ENCODE measurements at places on chromosomes 2 and 18.

- no peak for DNase-seq
Measured at GRCh38 chr2:165804719-165805118, 10.7 kb upstream of the GALNT3 start.

DNA sequence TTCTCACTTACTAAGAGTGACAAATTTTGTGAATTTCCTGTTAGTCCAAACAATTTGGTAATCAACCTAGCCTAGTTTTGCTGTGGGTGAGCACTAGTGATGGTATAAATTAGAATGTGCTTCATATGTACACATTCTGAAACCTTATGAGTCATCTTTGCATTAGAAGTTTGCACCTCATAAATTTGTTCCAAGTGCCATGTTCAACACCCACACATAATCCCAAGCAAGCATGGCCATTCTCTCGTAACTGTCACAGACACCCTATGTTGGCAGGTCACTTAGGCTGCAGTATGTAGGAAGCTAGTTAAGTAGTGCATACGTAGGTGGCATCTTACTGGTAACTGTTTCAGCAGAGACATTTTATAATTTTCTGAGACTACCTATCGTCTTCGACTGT, 46.9 kb downstream of the NAB1 start:
- no peak for DNase-seq

DNA sequence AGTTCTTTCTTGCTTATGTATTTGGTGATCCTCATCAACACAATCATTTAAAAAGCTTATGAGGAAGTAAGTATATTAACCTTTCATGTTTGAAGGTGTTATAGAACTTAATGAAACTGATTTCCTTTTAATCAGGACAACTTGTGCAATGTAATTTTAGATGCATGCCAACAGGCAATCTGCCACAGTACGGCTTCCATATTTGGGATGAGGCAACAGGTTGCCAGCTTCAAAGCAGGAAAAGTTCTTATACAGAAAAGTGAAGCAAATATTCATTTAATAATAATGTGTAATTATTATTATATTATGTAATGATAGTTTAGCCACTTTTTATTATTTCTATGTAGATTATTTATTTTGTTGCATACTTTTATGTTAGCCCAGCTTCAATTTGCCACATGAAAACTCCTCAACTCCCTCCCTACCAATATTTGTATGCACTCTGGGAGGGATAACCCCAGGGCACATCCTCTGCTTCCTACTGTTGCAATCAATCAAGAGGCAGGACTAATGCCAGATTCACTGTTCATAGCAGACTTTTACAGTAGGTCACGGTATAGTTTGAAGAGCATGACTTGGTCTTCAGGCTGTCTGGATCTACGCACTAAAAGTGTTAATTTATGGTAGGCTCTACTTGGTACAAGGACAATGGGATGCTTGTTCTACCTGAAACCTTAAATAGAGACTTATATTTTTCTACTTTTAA, 277.2 kb downstream of the AGPS start:
- no peak for DNase-seq

GRCh38 chr2:98903064-98903355, 33.0 kb downstream of the CRACDL start:
- no peak for DNase-seq

DNA sequence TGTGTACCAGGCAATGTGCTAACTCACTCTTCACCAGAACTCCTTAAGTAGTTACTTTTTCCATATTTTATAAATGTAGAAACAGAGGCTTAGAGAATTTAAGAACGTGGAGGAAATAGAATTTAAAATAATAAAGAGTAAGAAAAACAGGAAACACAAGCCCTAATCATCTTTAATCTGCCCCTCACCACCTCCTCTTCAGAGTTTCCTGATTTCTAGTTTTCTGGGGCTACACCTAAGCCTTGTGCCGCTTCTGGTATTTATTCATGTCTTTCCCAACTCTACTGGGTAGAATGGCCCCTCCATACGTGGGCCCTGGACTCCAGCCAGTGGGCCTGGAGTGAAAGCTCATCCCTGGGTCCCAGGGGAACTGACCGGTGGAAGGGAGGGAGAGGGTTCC, 85.4 kb downstream of the RTN4 start:
- DNase-seq: no peak

DNA sequence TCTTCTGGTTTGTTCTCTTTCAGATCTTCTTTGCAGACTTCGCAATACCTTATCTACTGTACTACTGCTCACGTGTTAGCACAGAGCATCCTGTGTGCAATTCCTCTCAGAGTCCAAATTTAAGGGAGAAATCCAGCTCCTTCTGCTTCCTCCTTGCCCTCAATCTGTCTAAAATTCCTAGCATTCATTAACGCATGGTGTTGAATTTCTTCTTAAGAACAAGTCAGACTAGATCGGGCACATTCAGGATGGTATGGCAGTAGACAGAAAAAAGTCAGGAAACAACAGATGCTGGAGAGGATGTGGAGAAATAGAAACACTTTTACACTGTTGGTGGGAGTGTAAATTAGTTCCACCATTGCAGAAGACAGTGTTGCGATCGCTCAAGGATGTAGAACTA, 206.1 kb upstream of the CDH7 start:
- DNase-seq: no peak

DNA sequence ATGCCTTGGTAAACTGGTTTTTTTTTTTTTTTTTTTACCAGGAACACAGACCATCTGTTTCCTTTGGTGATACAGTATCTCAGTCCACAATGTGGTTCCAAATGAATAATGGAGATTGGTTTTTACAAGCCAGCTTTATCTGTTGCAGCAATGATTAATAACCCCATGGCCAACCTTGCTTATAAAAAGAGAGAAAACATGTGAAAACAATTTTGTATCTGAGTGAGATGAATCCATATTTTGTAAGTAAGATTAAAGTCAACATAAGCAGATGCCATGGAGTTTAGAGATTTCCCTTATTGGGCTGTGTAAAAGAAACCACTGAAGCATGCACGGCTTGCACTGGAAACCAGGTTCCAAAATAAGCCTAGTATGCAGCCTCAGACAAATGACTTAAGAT, 108.6 kb upstream of the CNTNAP5 start:
- DNase-seq: no peak

DNA sequence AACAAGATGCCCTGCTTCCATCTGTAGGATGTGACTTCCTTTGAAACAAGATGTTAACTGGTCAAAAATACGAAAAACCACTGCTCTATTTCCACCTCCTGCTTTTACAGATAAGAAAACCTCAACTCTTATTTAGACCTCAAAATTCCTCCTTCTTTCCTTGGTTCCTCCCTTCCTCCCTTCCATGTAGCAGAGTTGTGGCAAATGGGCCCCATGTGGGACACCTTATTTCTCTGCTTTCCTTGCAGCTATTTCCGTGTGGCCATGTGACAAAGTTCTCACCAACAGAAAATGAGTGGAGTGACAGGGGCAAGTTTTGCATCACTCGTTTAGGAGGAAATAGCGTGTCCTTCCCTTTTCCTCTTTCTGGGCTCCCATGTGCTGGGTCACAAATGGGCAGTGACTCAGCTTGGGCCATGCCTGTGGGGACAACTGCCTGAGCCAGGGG, 69.4 kb upstream of the SMAD2 start:
- DNase-seq: no peak

DNA sequence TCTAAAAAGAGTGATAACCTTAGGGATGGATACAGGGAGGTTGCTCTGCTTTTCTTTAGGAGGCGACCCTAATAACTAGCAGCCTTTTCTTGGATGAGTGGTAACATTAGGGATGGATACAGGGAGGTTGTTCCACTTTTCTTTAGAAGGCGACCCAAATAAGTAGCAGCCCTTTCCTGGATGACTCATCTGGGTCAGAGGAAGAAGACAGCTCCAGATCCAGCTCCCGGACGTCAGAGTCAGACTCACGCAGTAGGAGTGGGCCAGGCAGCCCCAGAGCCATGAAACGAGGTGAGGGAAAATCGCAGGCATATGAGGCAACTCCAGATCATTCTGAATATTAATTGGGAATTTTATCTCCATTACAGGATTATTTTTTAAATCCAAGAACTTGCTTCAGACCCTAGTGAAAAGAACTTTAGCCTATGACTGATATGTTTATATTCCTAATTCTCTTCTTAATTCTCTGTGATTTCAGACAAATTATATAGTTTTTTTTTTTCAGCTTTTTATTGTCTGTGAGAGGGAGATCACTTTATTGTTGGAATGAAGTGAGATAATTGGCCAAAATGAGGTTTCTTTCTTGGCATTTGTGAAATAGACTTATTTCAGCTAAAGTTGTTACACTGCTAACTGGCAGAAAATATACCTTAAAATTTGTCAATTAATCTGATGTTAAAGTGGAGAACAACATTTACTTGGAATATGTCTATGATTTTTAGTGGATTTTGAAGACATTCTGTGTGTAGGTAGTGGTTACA, 31.2 kb upstream of the C1GALT1C1L start:
- no peak for DNase-seq

- DNase-seq: peak; percentile 28
Measured at GRCh38 chr2:64018701-64019082, 536 bp downstream of the VPS54 start.

GRCh38 chr2:230358305-230358704, 31.3 kb downstream of the SP140L start:
- no peak for DNase-seq

DNA sequence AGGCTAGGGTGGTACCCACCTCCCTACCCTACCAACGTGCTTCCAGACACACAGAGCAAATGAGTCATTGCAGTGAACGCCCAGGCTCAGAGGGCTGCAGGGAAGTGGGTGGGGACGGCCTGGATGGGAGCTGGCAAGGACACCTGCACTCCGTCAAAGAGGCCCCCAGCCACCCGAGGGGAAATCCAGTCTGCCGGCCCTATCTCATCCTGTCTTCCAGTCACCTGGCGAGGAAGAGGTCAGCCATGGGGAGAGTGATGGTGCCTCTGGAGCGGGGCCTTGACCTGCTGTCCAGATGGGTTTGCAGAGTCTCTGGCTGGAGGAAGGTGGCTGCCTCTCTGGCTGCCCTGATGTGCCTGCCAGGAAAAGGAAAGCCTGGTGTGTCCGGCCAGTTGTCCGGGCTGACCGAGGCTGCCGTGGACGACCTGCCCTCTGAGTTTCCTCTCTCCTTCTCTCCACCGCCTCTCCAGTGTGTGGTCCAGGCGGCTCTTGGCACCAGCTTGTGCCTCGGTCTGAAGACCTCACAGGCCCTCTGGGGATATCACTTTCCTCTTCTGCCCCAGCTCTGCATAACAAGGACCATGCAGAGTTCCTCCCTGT, 209.7 kb upstream of the COPS8 start:
- no peak for DNase-seq

- no peak for DNase-seq
Measured at GRCh38 chr2:138104071-138104470, 139.8 kb downstream of the HNMT start.

DNA sequence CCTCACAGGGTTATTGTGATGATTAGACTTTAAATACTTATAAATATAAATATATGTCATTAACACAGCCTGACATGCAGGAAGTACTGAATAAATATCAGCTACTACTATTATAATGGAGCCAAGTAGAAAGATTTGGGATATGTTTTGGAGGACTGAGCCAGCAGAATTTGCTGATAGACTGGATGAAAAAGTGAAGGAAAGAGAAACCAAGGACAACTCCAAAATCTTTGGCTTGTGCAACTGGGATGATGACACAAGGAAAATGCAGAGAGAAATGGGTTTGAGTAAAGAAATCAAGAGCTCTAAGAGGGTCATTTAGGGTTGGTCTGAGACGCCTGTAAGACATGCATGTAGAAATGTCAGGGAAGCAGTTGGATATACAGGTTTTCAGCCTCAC, 15.6 kb downstream of the ADD2 start:
- DNase-seq: no peak

DNA sequence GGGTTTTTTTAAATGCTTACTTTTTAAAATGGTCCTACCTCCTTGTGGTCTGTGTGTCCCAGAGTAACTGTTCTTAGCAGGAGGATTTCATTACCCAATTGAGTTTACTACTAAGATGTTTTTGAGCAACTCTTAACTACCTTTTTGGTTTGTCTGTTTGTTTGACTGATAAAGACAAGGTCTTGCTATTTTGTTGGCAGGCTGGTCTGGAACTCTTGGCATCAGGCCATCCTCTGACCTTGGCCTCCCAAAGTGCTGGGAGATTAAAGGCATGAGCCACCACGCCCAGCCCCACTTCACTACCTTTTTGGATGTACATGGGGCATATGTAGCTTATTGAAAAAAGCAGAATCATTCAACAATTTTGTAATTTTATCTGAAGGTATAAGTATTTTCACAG, 14.9 kb downstream of the MRPS9 start:
- DNase-seq: no peak

DNA sequence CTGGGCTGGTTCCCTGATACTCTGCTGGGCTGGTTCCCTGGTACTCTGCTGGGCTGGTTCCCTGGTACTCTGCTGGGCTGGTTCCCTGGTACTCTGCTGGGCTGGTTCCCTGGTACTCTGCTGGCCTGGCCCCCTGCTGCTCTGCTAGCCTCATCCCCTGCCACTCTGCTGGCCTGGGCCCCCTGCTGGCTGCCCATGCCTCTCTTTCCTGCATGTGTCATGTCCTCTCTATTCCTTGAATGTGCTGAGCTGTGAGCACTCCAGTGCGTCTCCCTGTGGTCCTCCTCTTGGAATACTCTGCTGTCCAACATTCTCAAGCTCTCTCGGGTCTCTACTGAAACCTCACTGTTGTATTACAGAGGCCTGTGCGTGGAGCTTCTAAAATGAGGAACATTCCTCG, 216.3 kb downstream of the RNF144A start:
- DNase-seq: no peak

GRCh38 chr18:21391074-21391673, 149.1 kb downstream of the GREB1L start:
- no peak for DNase-seq

DNA sequence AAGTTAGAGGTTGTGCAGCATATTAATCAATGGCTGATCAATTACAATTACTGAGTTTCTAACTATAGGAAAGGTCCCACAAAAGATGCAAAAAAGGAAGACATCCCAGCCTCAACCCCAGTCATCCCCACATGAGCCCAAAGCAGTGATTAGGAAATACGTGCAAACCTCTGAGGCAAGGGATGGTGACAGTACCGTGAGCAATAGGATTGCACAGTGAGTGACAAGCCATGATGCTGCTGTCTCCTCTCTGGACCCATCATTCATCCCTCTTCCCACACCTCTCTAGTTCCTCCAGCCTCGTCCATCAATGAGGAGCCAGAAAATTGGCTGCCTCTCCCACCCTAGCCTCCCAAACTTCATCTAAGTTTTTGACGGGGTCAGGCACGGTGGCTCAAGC, 4.0 kb upstream of the SLC11A1 start:
- DNase-seq: no peak

DNA sequence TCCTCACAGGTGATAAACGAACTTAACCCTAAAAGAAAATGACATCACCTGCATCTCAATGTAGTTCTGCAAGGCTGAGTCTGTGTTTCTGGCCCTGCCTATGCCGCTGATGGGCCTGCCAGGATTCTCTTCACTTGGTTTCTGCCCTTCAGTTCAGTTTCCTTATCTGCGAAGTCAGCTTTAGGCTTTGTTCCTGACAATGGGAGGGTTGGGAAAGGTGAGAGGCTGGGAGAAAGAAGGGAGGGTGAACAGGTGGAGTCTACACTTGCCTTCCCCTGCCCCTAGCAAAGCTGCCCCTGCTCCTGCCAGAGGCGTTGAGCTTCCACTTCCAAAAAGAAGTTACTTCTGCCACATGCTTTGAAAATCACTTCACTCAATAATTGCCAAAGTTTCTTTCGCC, 124.0 kb upstream of the APCDD1 start:
- no peak for DNase-seq

GRCh38 chr2:56449449-56449860, 265.7 kb downstream of the CCDC85A start:
- no peak for DNase-seq

Data from NT2/D1 (cell line).